ENCODE measurements at places on chromosomes 3 and 15. TPM values are rescaled to one million over a fixed set of nuclear protein-coding genes. Genes with fewer than 3 reads are reported as not detected.

The ADCY5 gene
- 11.5 TPM for total RNA-seq

The ALS2CL gene
- 20.6 TPM for total RNA-seq

The ACOX2 gene
- total RNA-seq: 31.5 TPM

The SLC28A1 gene
- total RNA-seq: 0.59 TPM

The CFAP161 gene
- total RNA-seq: not detected

The RTP1 gene
- not detected for total RNA-seq

The ASB14 gene
- not detected for total RNA-seq

The FETUB gene
- total RNA-seq: not detected

The PPP1R14D gene
- 1.3 TPM for total RNA-seq

The ARRDC4 gene
- 20.0 TPM for total RNA-seq

The SSUH2 gene
- total RNA-seq: 0.15 TPM

The CCPG1 gene
- 74.9 TPM for total RNA-seq

The LTK gene
- not detected for total RNA-seq

The GRK7 gene
- total RNA-seq: not detected

The SMAD6 gene
- 13.4 TPM for total RNA-seq

The PAK6 gene
- total RNA-seq: 11.0 TPM
